WERI-Rb-1 (cell line): ENCODE measurements at places on chromosomes 13 and 19.
A peak's percentile ranks its signal among the peaks of the same experiment; 100 is the strongest.

DNA sequence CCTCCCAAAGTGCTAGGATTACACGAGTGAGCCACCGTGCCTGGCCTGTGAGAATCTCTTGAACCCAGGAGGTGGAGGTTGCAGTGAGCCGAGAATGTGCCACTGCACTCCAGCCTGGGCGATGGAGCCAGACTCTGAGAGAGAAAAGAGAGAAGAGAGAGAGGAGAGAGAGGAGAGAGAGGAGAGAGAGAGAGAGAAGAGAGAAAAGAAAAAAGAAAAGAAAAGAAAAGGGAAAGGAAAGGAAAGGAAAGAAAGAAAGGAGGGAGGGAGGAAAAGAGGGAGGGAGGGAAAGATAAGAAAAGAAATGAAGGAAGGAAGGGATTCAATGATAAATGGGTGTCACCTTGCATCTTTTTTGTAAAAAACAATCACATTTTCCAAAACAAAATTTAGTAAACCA is 23.0 kb upstream of the PSPC1 start:
- DNase-seq = no peak

- DNase-seq = no peak
These were observed 1721.9 kb downstream of the OLFM4 start for GRCh38 chr13:54750521-54750920.

- DNase-seq = no peak
These were observed 117.9 kb downstream of the EFNB2 start for GRCh38 chr13:106417467-106418110.

- no peak for DNase-seq
These were observed 823.0 kb downstream of the PCDH9 start for GRCh38 chr13:66407128-66407527.

GRCh38 chr19:17255150-17255621 is 9.4 kb downstream of the USHBP1 start:
- no peak for DNase-seq

DNA sequence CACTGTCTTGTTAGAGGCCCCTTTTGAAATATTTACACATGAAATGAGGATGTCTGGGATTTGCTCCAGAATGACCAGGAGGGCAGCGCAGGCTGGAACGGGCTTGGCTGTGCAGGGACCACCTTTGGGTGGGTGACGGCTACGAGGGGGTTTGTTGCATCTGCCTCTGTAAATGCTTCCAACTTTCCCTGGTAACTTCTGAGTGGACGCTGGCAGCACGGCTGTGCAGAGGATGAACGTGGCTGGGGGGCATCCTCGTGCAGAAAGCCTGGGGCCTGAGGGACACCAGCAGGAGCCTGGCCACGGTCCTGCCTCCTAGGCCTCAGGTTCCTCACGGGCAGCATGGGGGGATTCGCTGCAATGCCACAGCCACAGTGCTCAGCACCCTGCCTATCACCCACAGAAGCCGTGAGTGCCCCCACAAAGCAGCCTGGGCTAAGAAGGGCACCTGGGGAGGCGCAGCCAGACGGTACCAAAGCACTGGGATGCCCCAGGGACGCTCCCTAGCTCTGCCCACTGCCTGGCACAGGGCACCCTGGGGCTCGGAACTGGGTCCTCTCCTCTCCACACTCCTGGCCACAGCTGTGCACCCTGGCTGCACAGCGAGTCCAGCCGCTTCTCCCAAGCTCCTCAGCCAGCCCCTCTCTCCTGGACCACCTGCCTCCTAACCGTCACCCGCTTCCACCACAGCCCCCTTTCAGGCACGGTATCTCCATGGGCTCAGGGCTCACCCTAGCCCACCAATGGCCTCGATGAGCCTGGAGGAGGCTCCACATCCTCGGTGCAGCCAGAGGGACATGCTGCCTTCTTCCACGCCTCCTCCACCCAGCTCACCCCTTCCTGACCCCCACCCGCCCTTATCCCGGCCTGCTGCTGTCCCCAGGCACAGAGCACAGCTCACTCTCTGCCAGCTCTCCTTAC is 44.5 kb downstream of the MLLT1 start:
- no peak for DNase-seq

- DNase-seq = no peak
These were observed 4.0 kb downstream of the ZNF302 start for GRCh38 chr19:34681478-34681877.

DNA sequence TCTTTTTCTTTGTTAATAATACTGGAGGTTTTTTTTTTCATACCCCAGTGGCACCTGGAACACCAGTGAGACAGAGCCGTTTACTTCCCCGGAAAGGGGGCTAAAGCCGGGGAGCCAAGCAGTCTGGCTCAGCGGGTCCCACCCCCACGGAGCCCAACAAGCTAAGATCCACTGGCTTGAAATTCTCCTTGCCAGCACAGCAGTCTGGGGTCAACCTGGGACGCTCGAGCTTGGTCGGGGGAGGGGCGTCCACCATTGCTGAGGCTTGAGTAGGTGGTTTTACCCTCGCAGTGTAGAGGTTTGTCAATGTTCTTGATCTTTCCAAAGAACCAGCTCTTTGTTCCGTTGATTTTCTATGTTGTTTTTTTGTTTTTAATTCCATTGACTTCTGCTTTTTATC is 94.6 kb upstream of the DIAPH3 start:
- peak; percentile 12 for DNase-seq

- peak; percentile 38 for DNase-seq
These were observed 18.3 kb downstream of the C19orf44 start for GRCh38 chr19:16514383-16515019.

DNA sequence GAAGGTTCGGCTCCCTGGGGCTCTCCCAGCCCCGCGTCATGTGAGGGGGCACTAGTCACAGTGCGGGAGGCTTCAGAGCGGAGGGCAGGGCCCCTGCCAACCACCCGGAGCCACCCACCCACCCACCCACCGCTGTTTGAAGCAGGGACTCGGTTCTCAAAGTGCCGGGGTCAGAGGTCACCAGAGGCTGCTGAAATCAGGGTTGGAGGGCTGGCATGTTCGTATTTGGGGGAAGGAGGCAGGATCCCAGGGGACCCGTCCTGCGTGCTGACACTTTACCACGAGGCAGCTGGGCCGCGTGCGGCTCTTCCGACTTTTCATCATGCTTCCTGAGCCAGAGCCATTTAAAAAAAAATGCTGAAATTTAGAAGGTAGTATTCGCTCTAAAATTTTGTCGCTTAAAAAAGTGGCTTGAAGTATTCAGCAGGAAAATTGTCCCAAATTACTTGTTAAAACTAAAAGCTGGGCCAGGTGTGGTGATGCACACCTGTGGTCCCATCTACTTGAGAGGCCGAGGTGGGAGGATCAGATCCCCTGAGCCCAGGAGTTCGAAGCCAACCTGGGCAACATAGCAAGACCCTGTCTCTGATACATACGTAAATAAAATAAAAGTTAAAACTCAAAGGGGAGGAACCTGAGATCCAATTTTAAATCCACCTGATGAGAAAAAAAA is 21.2 kb downstream of the ATP11A start:
- DNase-seq = no peak

- no peak for DNase-seq
These were observed 30.7 kb upstream of the CSNK1A1L start for GRCh38 chr13:37136187-37136586.

DNA sequence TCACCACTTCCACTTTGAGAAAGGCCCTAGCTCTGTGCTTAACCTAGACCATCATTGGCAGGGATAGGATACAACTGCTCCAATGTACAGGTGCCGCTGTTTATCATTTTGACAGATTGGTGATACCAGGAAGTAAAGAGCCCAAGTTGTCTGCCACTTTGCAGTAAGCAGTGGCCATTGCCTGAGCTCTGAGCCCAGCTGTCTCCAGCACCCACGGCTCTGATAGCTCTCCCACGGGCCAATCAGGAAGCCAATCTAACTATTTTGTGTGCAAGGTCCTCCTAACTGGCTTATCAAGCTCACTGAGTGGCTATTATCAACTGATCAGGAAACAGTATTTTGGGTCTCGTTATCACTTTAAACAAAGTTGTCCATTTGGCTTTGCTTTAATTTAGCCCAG is 181.1 kb downstream of the DCT start:
- no peak for DNase-seq
